Endothelial cell of umbilical vein (primary cell): ENCODE measurements at places on chromosomes 16 and 17.

GRCh38 chr16:80034948-80035663 lies 434.6 kb upstream of the MAF start:
- DNase-seq, result no peak

DNA sequence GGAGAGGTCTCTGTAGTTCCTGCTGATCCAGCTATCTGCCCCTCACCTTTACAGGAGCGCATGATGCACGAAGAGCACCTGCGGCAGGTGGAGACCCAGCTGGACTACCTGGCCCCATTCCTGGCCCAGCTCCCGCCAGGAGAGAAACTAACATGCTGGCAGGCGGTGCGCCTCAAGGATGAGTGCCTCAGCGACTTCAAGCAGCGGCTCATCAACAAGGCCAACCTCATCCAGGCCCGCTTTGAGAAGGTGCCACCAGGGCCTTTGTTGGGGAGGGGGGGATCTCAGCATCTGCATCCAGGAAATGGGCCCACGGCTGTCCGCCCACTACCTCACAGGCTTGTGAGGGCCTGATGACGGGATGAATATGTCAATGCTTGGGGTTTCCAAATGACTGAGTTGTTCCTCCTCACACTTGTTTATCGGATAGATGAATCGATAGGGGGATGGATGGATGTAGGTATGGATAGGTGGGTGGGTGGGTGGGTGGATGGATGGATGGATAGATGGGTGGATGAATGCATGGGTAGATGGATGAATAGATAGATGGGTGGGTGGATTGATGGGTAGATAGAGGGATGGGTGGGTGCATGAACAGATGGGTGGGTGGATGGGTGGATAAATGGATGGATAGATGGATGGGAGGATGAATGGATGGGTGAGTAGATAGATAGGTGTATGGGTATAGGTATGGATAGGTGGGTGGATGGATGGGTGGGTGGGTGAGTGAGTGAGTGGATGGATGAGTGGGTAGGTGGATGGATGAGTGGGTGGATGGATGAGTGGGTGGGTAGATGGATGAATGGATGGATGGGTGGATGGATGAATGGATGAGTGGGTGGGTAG lies 7.0 kb upstream of the KATNB1 start:
- DNase-seq, result no peak

DNA sequence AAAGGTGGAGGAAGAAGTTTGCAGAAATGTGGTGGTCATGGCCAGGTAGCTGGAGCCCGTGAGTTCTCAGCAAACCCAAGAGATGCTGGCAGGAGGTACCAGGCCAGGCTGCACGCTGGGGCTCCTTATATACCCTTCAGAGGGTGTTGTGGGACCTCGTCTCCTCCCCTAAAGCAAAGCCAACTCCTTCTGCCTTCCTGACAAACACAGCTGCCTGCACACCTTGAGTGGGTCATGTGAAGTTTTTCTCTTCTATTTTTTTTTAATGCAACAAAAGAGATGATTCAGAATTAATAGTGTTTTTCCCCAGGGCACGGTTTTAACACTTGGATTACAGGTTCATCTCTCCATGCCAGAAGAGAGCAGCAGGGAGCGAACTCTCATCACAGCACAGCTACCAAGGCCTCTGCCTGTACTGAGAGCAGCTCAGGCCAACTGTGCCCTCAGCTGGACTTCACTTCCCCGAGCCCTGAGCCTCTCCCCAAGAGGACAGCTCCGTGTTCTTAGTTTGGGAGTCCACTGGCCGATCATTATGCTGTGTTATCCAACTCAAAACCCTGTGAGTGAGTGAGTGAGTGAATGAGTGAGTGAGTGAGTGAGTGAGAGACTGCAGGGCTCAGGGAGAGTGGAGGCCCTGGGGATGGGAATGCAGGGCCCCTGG lies at the start of gene KRT15:
Gene KRT15, minus strand, starts transcription at position 102 of the 661 bp plus-strand sequence. Its CDS starts 63 bp downstream, at position 39.
- no peak for DNase-seq

DNA sequence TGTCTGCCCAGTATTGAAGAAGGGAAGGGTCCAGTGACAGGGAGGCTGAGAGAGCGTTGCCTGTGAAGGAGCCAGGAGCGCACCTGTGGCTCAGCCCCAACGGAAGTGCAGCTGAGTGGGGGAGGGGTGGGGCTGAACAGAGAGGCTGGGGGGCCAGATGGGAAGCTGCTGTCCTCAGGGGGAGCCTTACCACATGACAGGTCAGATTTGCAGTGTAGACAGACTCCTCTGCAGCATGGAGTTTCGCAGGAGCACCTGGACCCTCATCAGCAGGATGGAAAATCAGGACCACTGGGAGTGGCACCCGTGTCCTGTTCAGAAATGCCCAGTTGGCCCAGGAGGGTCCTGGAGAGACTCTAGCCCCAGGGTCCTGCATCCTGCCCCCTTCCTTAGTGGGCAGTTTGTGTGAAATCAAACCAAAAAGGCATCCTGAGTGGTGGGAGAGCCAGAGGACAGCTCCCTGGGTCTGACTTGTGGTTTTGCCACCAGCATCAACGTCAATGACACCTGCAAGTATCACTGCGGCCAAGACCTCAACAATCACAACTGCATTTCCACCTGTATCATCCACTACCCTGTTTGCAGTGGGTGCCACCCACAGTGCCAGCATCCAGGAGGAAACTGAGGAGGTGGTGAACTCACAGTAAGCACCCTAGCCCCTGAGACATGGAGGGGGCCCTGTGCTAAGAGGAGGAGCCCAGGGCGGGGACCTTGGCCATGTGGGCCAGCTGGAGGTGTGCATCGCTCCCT lies 7.8 kb downstream of the CD300A start:
- no peak for DNase-seq

DNA sequence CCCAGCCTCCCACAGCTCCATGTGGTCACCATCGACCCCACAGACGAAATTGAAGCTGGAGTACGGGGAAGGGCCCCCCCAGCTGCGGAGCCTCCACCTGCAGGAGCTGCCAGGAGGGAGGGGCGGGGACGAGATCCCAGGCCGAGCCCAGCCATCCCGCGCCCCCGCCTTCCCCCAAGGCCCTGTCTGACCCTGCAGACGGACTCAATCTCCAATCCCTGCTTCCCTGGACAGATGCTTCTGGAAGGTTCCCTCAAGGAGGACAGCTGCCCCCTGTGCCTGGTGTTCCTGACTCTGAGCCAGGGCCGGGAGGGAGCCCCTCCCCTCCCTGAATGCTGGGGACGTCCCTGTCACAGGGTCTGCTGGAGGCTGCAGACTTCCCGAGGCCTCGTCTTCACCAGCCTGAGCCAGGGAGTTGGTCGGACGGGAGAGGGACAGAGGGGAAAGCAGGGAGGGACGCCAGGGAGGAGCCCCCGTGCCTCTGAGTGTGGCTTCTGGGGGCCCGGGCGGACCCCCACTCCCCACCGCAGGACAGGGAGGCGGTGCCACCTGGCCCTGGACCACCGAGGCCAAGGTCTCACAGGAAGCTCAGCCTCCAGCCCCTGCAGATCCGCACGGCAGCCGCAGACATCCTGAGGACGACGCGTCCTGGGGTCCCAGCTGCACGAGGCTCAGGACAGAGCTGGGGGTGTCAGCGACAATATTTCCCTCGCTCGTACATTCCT lies 21.3 kb upstream of the C1QTNF8 start:
- no peak for DNase-seq

DNA sequence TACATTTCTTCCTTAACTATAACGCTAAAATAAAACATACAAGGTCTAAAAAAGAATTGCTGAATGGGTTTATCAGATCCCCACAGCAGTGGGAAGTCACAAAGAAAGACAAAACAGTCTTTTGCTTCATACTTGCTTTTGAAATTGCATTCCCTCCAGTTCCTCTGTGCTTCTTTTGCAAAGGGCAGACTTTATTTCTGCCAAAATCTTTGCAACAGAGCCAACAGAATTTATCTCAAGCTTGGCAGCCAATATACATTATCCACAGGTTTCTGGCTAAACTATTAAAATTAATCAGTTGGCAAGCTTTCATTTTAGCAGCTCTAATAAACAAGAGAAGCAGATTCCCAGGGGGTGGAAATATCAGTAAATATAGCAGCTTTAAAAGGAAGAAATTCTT lies 378.9 kb upstream of the CA10 start:
- DNase-seq, result no peak

DNA sequence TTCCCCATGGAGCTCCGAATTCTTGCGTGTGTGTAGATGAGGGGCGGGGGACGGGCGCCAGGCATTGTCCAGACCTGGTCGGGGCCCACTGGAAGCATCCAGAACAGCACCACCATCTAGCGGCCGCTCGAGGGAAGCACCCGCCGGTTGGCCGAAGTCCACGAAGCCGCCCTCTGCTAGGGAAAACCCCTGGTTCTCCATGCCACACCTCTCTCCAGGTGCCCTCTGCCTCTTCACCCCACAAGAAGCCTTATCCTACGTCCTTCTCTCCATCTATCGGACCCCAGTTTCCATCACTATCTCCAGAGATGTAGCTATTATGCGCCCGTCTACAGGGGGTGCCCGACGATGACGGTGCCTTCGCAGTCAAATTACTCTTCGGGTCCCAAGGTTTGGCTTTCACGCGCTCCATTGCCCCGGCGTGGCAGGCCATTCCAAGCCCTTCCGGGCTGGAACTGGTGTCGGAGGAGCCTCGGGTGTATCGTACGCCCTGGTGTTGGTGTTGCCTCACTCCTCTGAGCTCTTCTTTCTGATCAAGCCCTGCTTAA lies 617 bp upstream of the SENP3 start:
- peak; percentile 86 for DNase-seq

- no peak for DNase-seq
Observed at GRCh38 chr16:78669994-78670393, 570.5 kb downstream of the WWOX start.

DNA sequence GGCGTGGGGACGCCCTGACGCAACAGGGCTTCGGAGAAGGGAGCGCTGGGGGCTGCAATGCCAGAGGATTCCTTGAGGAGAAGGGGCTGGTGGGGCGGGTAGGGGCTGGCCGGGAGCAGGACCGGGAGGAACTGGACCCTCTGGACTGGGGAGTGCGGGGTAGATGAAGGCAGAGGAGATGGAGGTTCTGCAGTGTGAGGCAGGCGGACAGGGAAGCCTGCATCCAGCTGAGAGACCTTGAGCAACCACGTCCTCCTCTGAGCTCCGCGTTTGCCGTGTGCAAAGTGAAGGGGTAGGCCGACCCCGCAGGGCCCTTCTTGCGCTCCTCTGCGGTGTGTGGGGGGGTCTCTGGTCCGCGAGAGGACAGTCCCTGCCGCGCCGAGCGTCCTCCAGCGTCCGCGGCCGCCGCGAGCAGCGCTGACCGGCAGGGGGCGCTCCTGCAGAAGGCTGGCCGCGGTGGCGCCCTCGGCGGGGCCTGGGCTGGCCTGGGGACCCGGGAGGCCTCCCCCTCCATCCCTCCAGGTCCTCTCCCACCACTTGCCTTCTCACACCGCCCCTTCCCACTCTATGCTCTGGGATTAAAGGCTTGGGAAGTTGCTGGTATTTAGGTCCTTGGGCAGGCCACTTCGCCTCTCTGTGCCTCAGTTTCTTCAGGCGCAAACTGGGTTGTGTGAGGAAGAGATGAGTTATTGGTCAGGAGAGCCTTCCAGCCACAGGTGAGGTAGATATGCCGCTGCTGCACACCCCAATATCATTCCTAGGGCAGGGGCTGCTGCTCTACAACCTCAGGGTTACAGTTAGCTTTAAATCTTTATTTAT lies 9.6 kb upstream of the WNT9B start:
- DNase-seq, result no peak

DNA sequence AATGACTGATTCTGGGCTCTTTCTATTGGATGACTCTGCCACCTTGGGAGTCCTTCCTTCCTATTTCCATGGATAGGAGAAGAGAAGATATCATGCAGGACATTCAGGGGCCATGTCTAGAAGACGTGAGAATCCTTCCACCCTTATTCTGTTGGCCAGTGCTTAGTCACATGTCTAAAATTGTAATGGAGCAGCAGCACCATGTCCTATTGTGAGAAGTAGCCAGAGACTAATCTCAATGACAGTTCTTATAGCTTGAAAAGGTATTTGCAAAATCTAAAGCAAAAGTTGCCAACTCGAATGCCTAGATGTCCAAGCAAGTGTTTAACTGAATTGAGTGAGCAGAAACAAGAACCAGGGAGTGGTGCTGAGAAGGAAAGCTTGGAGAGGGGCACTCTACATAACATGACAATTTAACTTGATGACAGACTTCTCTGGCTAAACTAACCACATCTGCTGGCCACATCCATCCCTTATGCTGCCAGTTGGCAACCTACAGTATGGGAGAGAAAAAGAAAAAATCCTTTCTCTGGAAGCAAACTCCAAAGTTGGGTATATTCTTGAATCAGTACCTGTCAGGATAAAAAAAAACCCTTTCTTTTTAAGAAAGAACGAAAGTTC lies 225.7 kb downstream of the CDH13 start:
- no peak for DNase-seq

GRCh38 chr16:1707193-1707790 lies 1.3 kb downstream of the MAPK8IP3 start:
- DNase-seq, result peak; percentile 43

GRCh38 chr16:69501956-69502745 lies 63.6 kb upstream of the NFAT5 start:
- DNase-seq, result no peak

GRCh38 chr16:77868052-77868451 lies 79.7 kb downstream of the VAT1L start:
- DNase-seq, result no peak

- no peak for DNase-seq
Observed at GRCh38 chr17:56641894-56642293, 48.4 kb downstream of the NOG start.

DNA sequence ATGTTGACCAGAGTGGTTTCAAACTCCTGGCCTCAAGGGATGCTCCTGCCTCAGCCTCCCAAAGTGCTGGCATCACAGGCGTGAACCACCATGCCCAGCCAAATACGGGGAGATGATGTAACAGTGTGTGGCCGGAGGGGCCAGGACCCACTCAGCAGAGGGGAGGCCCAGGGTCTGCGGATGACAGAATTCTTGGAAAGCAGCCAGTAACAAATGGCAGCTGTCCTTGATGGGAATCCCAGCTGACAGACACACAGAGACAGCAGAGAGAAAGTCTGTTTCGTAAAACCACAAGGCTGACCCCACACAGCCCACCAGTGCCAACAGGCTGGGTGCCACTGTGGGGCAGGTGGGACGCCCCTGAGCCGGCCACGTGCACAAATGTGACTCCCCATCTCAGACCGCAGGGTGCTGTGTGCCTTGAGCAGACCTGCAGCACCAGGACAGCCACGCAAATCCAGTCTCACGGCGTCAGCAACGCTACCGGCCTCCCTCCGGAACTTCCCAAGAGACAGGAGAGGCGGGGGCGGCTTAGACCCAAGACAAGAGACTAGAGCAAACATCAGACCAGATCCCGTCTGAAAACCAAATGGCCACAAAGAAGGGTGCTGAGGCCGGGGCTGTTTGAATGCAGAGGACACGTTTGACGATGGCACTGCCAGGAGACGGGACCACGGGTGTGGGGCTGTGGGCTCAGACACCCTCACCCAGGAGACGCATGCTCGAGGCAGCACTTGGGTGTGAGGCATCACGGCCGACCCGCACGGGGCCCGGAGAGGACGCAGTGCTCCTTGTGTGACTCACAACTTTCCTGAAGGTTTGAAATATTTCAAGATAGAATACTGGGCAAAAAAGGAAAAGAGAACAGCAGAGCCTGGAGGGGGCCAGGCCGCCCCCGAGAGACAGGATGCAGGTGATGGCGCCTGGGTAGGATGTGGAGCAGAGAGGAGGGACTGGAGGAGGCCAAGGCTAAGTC lies 24.6 kb downstream of the CTU2 start:
- DNase-seq, result no peak
